AG04449 (cell line): ENCODE measurements at places on chromosomes 5 and 9.

DNA sequence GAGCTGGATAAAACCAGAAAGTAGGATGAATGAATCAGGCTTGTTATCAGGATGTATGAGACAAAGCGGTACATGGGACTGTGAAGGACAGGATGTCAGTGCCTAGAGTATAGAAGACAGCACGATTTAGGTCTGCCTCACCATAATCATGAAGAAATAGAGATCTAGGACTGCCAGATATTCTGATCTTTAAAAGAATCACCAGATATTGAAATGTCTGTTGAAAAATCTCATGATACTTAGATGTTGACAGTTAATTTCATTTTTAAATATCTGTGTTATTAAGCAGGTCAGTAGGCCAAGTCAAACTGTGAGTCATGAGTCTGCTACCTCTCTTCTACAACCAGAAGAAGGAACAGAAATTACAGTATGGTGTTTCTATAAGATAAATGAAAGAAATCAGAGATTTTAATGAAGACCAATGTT, 65.0 kb downstream of the ST8SIA4 start:
- no peak for DNase-seq

DNA sequence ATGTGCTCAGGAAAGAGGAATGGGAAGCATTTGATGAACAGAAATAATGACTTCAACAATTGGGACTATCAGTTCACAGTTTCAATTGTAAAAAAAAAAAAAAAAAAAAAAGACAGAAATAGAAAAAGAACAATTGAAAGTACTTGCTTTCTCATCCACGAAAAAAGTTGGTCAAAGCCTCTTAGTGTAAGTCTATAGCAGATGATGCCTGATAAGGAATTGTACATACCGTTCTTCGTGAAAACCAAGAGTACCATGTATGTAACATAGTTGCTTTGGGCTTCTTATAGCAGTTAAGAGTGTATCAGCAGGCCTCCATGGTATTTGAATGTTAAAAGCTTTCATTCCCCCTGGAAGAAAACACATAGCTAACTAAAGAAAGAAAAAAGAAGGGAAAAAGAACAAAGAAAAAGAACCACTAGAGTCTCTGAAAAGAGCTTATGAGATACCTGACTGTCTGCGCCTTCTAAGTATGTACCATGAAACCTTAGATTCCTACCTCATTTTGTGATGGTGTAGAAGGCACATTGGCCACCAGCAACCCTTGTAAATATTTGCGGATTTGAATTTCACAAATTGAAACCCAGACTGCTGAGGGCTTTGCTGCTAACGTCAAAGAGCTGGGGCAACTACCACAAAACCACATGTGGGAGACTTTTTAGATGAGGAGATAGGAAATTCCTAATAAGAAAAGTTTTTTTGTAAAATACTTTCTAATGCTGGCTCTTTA, 75.2 kb downstream of the TMC1 start:
- DNase-seq = no peak

GRCh38 chr5:164048359-164048926, 543.0 kb downstream of the MAT2B start:
- no peak for DNase-seq

- DNase-seq = no peak
These were observed 374.9 kb downstream of the TLE4 start for GRCh38 chr9:79946712-79947111.

- DNase-seq = no peak
These were observed 54.8 kb upstream of the CDKN2AIPNL start for GRCh38 chr5:134466241-134467069.

DNA sequence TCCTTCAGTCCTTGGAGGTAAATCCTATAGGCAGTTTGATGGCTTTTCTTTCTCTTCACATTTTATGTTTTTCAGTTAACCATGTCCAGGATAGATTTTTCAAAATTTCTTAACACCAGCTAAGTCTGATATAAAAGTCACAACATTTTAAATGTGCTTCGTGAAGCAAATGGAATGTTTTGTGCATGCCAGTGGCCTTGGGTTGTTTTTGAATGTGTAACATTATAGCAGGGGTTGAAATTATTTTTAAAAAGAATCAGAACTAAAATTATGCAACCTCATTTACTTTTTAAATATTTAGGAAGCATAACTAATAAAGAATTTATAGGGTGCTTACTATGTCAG, 201.1 kb downstream of the ARHGEF28 start:
- peak; percentile 38 for DNase-seq

- DNase-seq = no peak
These were observed 731 bp downstream of the PRR16 start for GRCh38 chr5:120464627-120465435.

DNA sequence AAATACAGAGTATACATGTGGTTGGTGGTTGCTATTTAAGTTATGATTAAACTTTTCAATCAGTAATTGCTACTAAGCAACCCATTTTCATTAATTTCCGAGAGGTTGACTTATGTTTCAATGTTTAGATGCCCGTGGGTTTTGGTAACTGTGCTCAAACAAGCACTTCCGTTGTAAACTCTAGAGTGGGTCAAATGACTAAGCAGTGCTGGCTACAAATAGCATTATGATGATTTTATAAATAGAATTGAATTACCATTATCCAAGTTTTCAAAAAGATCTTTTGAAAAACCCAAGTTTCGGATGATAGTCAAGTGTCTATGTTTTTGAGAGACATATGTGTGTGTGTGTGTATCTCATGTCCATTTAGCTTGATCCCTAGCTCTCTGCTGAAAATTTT, 2369.4 kb upstream of the ACO1 start:
- DNase-seq = no peak
